Vagina (tissue), 2 donors: ENCODE measurements at places on chromosomes 5 and 9. TPM values are rescaled to one million over a fixed set of nuclear protein-coding genes. Genes with fewer than 3 reads are reported as not detected.

The ADAMTS6 gene
- total RNA-seq: 1.5 TPM

GRCh38 chr5:54702470-54702869 lies 184.9 kb downstream of the SNX18 start:
- no peak for DNase-seq

GRCh38 chr5:17105744-17106418 lies 111.5 kb upstream of the BASP1 start:
- DNase-seq: no peak

- DNase-seq: no peak
Observed at GRCh38 chr9:92061184-92061583, 54.0 kb downstream of the SPTLC1 start.

- DNase-seq: no peak
Observed at GRCh38 chr5:52725065-52725746, 62.5 kb upstream of the ITGA1 start.

DNA sequence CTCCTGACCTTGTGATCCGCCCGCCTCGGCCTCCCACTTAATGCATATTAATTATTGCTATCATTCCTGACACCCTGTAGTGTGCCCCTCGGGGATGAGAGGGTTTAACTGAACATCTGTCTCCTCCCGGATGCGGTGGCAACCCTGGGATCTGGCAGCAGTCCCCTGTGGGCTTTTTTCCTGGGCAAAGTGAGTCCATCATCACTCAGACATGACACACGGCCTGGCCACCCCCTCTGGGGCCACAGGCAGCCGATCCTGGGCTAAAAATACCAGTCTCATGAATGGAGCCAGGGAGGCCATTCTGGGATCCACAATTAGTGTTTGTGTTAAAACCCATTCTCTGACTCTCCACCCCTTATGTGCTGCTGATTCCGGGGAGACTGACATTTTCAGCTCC lies 161.2 kb downstream of the RGS3 start:
- no peak for DNase-seq

DNA sequence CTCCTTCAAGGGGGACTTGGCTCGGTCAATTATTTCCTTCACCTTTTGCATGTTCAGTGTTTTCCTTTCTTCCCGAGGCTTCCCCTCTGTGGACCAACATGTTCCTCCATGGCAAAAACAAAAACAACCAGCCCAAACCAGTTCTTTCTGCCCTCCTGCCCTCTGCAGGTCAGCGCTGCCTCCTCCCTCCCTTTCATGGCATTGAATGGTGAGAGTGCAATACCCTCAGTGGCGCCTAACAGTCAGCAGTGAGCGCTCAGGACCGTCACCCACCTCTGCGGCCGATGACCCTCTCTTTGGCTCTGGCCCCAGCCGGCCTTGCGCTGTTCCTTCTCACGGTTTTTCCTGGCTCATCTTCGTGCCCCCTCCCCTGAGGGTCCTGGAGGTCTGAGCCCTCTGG lies 34.4 kb upstream of the GNE start:
- DNase-seq: no peak

The ZNF608 gene
- 20.6 TPM for total RNA-seq

DNA sequence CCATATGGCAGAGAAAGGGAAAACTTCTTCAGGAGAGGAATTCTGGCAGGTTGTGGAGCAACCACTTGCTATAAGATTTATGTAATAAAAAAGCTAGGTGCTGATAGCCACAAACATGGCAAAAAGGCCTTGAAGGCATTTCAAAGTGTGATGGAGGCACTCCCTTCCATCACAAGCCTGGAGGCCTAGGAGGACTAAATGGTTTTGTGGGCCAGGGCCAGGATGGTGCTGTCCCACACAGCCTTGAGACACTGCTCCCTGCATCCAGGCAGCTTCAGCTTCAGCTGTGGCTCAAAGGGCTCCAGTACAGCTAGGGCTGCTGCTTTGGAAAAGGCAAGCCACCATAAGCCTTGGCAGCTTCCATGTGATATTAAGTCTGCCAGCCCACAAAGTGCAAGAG lies 632.8 kb downstream of the BRINP1 start:
- no peak for DNase-seq

The DMAC1 gene
- 12.3 TPM for total RNA-seq

DNA sequence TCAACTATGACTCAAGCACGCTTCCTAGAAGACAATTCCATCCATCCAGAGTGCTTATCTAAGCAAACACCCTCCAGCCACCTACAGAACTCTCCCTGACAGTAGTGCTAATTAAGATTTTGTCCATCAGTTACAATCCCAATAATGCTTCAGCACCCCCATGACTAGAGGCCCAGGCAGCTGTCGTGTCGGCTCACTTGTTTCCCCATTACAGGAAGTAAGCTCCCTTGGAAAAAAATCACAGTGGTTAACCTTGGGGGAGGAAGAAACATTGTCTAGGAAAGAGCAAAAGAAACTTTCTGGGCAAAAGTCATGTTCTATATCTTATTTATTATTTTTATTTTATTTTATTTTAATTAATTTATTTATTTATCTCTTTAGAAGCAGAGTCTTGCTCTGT lies 108.8 kb upstream of the LPAR1 start:
- DNase-seq: no peak

DNA sequence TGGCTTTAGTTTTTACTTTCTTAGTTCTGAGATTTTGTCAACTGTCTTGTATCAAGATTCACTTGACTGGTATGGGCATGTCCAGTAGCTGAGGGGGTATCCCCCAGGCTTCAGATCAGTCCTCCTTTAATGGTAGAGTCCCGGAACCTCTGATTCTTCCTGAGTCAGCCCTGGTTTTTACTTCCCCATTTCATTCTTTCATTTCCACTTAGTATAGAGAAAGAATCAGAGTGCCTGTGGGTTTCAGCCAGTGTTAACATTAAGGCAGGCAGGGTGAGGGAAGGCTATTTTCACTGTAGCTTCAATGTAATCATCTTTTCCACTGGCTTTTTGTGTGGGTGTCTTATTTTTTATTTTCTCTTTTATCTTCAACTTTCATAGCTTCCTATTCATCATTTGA lies 8.3 kb upstream of the COMMD10 start:
- no peak for DNase-seq

DNA sequence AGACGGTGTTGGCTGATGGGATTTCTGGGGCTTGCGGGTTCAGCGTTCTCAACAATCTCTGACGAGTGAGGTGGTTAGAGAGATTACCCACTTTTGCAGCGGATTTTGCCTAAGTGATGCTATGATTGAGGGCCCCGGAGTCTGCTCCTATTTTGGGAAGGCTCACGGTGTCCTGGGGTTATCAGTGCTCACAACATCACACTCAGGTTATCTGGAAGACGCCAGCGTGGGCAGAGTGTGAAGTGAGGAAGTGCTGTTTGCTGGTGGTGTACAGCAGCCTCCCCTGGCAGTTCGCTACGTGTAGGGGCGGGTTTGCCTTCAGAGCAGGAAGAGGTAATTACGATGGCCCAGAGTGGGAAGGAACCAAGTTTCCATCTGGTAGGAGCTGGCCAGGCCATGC lies 341.2 kb upstream of the IRX2 start:
- DNase-seq: no peak

The GAS1 gene
- total RNA-seq: 163 TPM

DNA sequence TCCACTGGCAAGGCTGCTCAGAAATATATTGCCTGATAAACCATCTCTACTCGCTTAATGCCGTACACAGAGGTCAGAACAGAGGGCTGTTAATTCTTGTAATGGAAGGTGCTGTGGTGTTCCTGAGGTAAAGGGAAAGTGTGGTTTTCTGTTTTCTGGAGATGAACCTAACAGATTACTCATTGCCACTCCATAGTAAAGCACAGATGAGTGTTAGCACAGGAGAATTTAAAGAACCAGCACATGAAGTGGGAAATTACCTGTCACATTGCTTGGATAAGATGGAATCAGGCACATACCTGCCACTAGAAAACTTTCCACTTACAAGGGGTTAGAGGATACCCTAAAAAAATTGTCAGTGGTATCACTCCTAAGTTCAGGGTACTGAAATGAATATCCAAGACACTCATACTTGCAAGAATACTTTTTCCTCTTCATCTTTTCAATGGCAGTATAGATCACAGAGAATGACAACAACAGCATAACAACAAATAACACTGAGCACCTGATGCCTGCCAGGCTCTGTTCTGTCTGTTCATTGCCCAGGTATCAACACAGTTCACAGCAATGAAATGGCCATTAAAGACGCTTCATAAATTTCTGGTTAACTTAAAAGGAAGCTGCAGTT lies 152.9 kb upstream of the GNA14 start:
- DNase-seq: no peak

DNA sequence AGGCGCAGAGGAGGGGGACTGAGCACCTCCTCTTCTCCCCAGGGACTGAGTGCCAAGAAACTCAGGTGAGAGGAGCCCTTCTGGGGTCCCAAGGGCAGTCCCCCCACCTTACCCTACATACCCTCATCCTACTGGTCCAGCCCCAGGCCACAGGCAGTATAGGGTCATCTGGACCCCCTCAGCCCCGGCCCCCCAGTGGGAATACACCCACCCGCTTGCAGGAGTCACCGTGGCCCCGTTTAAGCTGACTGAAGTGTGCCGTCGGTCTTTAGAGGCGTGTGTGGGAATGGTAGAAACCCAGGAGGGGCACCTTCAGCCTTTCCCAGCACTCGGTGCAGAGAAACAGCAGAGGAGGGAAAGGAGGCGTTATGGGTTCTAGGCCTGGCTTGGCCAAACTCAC lies 30.8 kb downstream of the COL15A1 start:
- DNase-seq: no peak

DNA sequence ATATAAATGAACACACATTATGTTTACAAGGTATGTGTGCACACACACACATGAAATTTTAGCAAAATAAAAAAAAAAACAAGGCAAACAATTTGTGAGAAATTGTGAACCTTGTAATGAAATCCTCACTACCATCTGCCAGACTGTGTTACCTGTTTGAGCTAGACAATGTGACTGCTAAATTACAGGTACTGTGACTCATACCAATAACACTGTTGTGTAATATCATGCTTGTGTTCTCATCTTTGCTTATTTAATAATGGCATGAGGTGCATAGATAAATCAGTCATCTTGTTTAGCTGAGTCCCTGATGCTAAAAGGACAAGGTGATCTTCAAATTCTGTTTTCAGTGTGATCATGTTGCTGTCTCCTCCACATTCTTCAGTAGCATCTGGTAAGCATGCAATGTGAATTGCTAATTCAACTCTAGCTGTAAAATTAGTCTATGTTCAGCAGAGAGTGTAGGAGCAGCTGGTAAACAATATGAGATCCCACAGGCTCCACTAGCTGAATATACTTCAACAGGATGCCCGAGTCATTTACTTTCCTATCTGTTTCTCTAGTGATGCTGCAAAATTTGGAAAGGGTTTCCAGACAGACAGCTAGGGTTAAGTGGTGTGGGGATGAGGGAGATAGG lies 966.3 kb upstream of the C9orf72 start:
- no peak for DNase-seq

- DNase-seq: no peak
Observed at GRCh38 chr5:94944160-94944559, 325.7 kb downstream of the SLF1 start.

DNA sequence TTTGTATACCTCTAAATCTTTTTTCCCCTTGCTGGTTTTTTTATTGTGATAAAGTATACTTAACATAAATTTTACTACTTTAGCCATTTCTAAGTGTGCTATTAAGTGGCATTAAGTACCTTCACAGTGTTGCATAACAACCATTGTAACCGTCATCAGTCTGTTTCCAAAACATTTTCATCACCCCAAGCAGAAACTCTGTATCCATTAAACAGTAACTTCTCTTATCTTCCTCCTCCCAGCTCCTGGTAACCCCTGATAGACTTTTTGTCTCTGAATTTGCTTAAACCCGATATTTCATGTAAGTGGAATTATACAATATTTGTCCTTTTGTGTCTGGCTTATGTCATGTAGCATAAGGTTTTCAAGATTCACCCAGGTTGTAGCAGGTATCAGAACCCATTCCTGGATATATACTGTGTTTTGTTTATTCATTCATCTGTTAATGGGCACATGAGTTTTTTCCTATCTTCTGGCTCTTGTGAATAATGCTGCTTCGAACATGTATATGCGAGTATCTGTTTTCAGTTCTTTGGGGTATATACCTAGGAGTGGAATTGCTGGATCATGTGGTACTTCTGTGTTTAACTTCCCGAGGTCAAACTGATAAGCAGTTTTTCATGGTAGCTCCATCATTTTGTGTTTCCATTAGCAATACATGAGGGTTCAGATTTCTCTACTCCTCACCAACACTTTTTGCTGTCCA lies 66.4 kb downstream of the EHMT1 start:
- DNase-seq: no peak

The PHYKPL gene
- 77.8 TPM for total RNA-seq

- no peak for DNase-seq
Observed at GRCh38 chr5:59276325-59276675, 617.2 kb downstream of the PDE4D start.

GRCh38 chr9:134698587-134699342 lies 57.2 kb downstream of the COL5A1 start:
- DNase-seq: no peak

DNA sequence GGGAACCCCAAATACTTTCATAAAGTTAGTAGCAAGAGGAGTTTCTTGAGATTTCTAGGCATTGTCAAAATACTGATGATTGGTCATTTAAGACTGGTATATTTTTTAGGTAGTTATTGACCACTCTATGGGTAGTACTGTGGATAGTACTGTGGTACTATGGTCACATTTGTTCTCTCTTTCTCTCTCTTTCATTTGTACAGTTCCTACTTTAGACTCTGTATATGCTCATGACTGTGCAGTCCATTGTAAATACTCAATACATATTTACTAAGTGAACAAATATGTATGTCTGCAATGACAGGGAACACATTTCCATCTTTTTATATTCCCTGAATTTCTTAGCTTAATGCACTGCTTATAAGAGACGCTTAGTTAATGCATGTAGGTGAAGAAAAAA lies 215.6 kb downstream of the KCTD16 start:
- no peak for DNase-seq

GRCh38 chr9:21413624-21414023 lies 4.7 kb downstream of the IFNA8 start:
- DNase-seq: no peak

DNA sequence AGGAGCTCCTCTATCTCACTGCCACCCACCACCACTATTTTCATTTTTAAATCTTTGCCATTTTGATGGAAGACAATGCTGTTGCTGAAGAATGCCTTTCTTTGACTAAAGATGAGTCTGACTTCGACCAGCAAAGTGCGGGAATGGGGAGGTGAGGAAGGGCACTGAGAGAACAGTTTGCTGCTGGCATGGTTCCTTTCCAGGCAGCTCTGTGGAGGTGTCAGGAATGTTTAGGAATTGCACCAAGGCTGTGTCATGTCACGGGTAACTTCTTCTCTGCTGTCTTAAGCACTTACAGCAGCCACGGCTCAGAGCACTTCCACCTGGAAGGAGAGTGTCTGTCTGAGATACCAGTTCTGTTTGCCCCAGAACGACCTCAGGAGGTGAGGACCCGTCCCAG lies 41.4 kb upstream of the SHB start:
- DNase-seq: peak; percentile 67

The PCDHGA10 gene
- 10.6 TPM for total RNA-seq

The RABEPK gene
- total RNA-seq: 14.7 TPM

The CDC20B gene
- total RNA-seq: not detected

- no peak for DNase-seq
Observed at GRCh38 chr9:89605465-89606048, 745 bp downstream of the GADD45G start.
